HFFc6 (cell line): ENCODE measurements at places on chromosomes 13 and 19. TPM values are rescaled to one million over a fixed set of nuclear protein-coding genes. Genes with fewer than 3 reads are reported as not detected.
A peak's percentile ranks its signal among the peaks of the same experiment; 100 is the strongest.

GRCh38 chr13:113029487-113030258, 60.7 kb downstream of the MCF2L start:
- H3K36me3 ChIP-seq, result no peaks in the 10 kb centered on the region
- H3K27ac ChIP-seq, result no peak overlapping the region
- H3K4me3 ChIP-seq, result no peak overlapping the region
- H3K4me1 ChIP-seq, result no peaks in the 10 kb centered on the region
- peaks cover 25% of the 10 kb centered on the region for H3K27me3 ChIP-seq
- no peak for DNase-seq

Gene PRKCG
- 0.18 TPM in 1 of 3 replicates, not detected in the others for total RNA-seq

GRCh38 chr19:48881741-48882657, 9.8 kb downstream of the PPP1R15A start:
- peaks cover 34% of the 10 kb centered on the region for H3K36me3 ChIP-seq
- H3K27me3 ChIP-seq, result peaks cover 49% of the 10 kb centered on the region
- no peak for DNase-seq
- no peak overlapping the region for H3K4me3 ChIP-seq

DNA sequence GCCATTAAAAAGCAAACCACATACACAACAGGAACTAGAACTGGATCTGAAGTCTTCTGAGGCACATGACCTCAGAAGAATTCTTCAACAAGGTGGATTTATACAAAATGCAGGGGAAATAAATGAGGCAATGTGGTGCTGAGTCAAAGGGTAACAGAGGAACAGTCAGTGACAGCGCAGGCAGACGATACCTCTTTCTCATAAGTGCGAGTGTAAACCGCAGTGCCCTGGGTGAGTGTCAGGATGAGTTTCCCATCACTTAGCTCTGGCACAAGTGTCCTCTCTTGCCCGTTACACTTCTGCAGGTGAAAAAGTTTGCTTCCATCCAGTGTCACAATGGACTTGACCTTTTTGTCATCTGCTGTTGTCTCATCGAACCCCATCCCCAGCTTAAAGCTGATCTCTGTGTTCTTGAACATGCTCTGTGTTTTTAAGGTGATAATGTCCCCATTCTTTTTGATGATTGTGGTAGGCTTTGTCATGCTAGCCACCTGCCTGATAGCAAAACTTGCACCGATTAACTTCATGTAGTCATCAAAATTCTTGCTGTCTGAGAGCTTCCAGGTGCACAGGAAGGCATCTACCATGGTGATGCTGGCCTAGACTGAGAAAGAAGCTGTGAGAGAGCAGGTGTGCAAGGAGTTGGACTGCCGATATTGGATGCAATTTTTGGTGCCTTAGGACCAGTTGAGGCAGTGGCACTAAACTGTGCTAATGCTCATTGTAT, 97.3 kb downstream of the AKAP11 start:
- H3K4me3 ChIP-seq, result no peak overlapping the region
- no peak for DNase-seq
- H3K4me1 ChIP-seq, result peaks cover 4% of the 10 kb centered on the region
- no peaks in the 10 kb centered on the region; the same call in 1 of the 2 replicates for H3K27me3 ChIP-seq
- no peak overlapping the region for H3K27ac ChIP-seq
- no peaks in the 10 kb centered on the region for H3K36me3 ChIP-seq

DNA sequence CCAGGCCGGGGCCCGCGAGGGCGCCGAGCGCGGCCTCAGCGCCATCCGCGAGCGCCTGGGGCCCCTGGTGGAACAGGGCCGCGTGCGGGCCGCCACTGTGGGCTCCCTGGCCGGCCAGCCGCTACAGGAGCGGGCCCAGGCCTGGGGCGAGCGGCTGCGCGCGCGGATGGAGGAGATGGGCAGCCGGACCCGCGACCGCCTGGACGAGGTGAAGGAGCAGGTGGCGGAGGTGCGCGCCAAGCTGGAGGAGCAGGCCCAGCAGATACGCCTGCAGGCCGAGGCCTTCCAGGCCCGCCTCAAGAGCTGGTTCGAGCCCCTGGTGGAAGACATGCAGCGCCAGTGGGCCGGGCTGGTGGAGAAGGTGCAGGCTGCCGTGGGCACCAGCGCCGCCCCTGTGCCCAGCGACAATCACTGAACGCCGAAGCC, 3.3 kb downstream of the APOE start:
- DNase-seq, result no peak
- H3K4me1 ChIP-seq, result peaks cover 18% of the 10 kb centered on the region
- H3K4me3 ChIP-seq, result no peak overlapping the region

Gene LINGO3
- total RNA-seq, result not detected in 2 replicates

Gene IGFL1
- not detected in 3 replicates for total RNA-seq

GRCh38 chr19:46863818-46864629, 3.2 kb downstream of the ARHGAP35 start:
- peak; percentile 55 for DNase-seq
- peaks cover 17% of the 10 kb centered on the region; the same call in 1 of the 2 replicates for H3K36me3 ChIP-seq
- H3K4me3 ChIP-seq, result no peak overlapping the region
- peaks cover 7% of the 10 kb centered on the region for H3K4me1 ChIP-seq
- no peak overlapping the region for H3K27ac ChIP-seq

- H3K36me3 ChIP-seq, result peaks cover 70% of the 10 kb centered on the region
- H3K4me3 ChIP-seq, result no peak overlapping the region
- no peak overlapping the region for H3K27ac ChIP-seq
- DNase-seq, result no peak
- no peaks in the 10 kb centered on the region for H3K4me1 ChIP-seq
These were observed 23.7 kb upstream of the ZNF254 start for GRCh38 chr19:24063295-24063694.

- no peak overlapping the region for H3K4me3 ChIP-seq
- H3K27me3 ChIP-seq, result no peaks in the 10 kb centered on the region; the same call in none of the 2 replicates
- no peaks in the 10 kb centered on the region for H3K4me1 ChIP-seq
- H3K27ac ChIP-seq, result no peak overlapping the region
- DNase-seq, result no peak
These were observed 8.8 kb upstream of the KLK15 start for GRCh38 chr19:50842130-50842529.

- H3K27ac ChIP-seq, result no peak overlapping the region
- peaks cover 21% of the 10 kb centered on the region for H3K27me3 ChIP-seq
- no peak overlapping the region for H3K4me3 ChIP-seq
- no peaks in the 10 kb centered on the region for H3K4me1 ChIP-seq
These were observed 8.4 kb upstream of the GRAMD1A start for GRCh38 chr19:34991542-34992333.

Gene DCT
- not detected in 3 replicates for total RNA-seq

DNA sequence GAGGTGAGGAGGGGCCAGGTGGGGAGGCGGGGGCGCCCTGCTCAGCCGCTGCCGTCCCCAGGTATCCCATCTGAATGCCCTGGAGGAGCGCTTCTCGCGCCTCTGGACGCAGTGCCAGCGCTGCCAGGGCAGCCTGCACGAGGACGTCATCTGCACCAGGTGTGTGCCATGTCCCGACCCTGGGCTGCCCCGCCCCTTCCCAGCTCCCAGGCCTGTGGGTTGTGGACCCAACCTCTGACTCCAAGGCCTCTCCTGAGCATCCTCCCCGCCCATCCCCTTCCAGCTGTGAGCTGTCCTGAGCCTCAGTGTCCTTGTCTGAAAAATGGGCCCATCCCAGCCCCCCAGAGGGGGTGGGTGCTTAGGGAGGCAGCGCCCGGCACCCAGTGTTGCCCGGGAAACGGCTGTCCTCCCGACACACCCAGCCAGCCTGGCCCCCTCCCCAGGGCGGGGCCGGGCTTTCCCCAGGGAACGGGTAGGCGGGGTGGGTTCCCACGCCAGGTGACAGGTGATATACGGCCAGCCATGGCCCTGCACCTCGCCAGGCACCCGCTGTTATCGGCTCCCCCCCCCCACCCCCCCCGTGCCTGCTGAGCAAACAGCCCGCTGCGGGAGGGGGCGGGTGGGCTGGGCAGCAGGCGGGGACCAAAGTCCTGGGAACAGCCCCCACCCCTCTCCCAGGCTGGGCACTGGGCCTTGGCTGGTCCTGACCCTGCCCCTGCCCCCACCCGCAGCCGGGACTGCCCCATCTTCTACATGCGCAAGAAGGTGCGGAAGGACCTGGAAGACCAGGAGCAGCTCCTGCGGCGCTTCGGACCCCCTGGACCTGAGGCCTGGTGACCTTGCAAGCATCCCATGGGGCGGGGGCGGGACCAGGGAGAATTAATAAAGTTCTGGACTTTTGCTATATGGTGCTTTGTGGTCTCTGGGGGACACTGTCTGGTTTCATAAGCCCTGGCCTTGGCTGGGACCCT, 1.3 kb upstream of the SPIB start:
- H3K36me3 ChIP-seq, result peaks cover 8% of the 10 kb centered on the region; the same call in 1 of the 2 replicates
- H3K27me3 ChIP-seq, result peaks cover 6% of the 10 kb centered on the region
- peaks cover 6% of the 10 kb centered on the region for H3K4me1 ChIP-seq
- no peak overlapping the region for H3K4me3 ChIP-seq
- DNase-seq, result no peak

Gene TPM4
- total RNA-seq, result 964 to 1,332 TPM (median 981 TPM) in 3 replicates

Gene ADGRE2
- total RNA-seq, result 0.08 TPM in 1 of 3 replicates, not detected in the others

GRCh38 chr13:30907121-30907861, 1.2 kb downstream of the MEDAG start:
- peak overlapping the region; percentile 29; the same call in 1 of the 2 replicates for H3K4me3 ChIP-seq
- H3K27me3 ChIP-seq, result peaks cover 14% of the 10 kb centered on the region

Gene MIA
- not detected in 2 replicates for total RNA-seq

Gene CLEC17A
- total RNA-seq, result not detected in 2 replicates

Gene FAM124A
- not detected in 3 replicates for total RNA-seq

GRCh38 chr13:78198821-78199220, 280.2 kb upstream of the EDNRB start:
- DNase-seq, result no peak
- no peaks in the 10 kb centered on the region for H3K36me3 ChIP-seq
- H3K27ac ChIP-seq, result no peak overlapping the region
- peaks cover 43% of the 10 kb centered on the region for H3K4me1 ChIP-seq
- H3K4me3 ChIP-seq, result no peak overlapping the region
- H3K27me3 ChIP-seq, result no peaks in the 10 kb centered on the region

Gene ADGRE1
- 0.26 TPM in 1 of 3 replicates, not detected in the others for total RNA-seq

Gene FFAR2
- total RNA-seq, result not detected in 2 replicates

DNA sequence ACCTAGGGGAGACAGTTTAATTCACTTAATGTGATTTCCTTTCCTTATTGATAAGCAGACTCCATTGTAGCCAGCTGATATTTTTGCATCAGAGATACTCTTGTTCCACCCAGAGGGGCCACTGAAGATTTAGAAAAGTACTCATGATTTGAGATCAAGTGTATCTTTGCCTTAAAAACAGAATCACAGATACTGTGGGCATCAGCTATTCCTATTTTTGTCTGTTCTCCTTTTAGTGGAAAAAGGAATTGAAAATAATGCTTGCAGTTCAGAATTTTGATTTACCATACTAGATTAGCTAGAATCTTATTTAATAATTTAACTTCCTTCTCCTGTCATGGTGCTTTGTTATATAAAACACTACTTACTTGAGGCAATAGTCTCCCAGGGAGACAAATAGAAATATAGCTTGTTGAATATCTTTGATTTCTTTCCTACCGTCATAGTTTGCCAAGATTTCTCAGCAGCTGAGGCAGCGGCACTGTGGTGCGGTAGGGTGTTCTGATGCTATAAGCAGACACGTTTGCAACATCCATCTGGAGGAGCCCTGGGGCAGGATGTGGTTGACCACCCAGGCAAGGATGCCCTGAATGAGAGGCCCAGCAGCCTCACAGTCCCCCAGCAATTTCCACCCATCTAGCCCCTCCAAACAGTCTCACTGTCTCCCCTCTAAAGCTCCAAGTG, 47.0 kb upstream of the RAP2A start:
- H3K4me1 ChIP-seq, result peaks cover 59% of the 10 kb centered on the region
- peaks cover 2% of the 10 kb centered on the region; the same call in 1 of the 2 replicates for H3K27me3 ChIP-seq
- no peak for DNase-seq
- H3K27ac ChIP-seq, result peak overlapping the region; percentile 32
- H3K4me3 ChIP-seq, result no peak overlapping the region

Gene KLK13
- total RNA-seq, result not detected in 3 replicates

- H3K36me3 ChIP-seq, result no peaks in the 10 kb centered on the region
- H3K27ac ChIP-seq, result no peak overlapping the region
- H3K27me3 ChIP-seq, result no peaks in the 10 kb centered on the region; the same call in 1 of the 2 replicates
- H3K4me3 ChIP-seq, result no peak overlapping the region
- no peak for DNase-seq
- H3K4me1 ChIP-seq, result no peaks in the 10 kb centered on the region
These were observed 630.3 kb downstream of the GPC5 start for GRCh38 chr13:92028695-92029094.

Gene P2RY11
- 5.4 to 9.9 TPM (median 7.5 TPM) in 3 replicates for total RNA-seq

DNA sequence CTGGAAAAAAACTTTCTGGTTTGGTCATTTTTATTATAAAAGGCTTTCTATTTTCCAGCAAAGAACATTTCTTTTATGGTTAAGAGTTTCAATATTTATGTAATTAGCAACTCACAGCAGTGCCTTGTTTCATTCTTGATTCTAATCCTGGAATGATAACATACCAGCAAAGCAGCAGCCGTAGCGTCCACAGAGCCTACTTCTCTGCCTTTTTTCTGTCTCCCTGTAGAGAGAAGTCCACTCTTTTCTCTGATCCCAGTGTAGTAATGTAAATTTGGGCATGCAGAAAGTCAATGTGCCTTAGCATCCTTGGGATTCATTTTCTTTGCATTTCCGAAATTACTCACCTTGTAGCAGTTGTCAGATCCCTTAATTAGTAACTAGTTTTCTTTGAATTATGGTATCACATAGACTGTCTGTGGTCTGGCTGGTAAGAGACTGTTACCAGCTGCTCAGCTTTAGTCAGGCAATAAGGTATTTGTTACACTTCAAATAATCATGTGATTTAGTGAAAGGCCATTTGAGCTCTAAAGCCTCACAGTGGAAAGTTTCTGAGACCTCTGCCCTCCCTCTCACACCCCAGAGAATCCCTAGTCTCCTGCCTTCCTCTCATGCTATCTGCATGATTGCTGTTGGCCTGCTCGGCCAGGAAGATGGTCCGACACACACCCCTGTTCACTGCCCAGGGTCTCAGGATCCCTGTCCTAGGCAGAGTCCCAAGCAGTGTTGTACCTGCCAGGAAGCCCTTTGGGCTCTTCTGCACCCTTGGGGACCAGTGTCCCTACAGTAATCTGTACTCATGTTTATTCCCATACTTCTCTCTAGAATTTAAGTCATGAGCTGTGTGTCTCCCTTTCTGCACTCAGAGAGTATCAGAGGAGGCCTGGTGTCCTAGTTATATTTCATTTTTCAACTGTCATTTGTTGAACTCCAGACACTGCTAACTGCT, 86.3 kb downstream of the LRCH1 start:
- 0 out of 2 replicates have a peak, but pooled peaks cover 2% of the 10 kb centered on the region for H3K36me3 ChIP-seq
- DNase-seq, result no peak
- no peaks in the 10 kb centered on the region for H3K27me3 ChIP-seq
- peaks cover 57% of the 10 kb centered on the region for H3K4me1 ChIP-seq

Gene TEX101
- total RNA-seq, result not detected in 3 replicates
